ENCODE measurements at places on chromosomes 11 and 22.

GRCh38 chr11:115081972-115082371 is 403.6 kb downstream of the NXPE2 start:
- no peak for DNase-seq

DNA sequence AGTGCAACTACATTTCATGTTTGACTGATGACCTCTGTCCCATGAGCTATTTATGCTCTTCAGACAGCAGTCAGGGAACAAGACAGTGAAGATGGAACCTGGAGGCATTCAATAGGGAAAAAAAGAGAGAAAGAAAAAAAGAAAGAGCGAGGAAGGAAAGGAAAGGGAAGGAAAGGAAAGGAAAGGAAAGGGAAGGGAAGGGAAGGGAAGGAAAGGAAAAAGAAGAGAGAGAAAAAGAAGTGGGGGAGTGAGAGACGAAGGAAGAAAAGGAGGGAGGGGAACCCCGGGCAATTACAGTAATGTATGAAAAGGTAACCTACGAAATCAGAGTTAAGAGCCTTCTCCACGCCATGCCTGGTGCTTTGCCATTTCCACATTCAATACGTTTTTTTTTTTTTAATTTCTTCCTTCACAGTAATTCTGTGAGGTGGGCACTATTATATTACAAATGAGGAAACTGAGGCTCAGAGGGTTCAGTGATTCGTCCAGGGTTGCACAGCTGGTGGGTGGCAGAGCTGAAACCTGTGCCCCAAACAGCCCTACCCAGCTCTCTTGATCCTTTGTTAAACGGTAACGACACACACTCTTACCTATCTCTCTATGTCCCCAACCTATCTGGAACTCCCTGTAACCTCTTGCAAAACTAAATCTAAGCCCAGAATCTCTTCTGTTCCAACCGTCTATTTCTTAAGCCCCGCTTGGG is 39.3 kb downstream of the ETS1 start:
- DNase-seq = no peak

- no peak for DNase-seq
These were observed 73.0 kb upstream of the PHF21B start for GRCh38 chr22:45082795-45083194.

DNA sequence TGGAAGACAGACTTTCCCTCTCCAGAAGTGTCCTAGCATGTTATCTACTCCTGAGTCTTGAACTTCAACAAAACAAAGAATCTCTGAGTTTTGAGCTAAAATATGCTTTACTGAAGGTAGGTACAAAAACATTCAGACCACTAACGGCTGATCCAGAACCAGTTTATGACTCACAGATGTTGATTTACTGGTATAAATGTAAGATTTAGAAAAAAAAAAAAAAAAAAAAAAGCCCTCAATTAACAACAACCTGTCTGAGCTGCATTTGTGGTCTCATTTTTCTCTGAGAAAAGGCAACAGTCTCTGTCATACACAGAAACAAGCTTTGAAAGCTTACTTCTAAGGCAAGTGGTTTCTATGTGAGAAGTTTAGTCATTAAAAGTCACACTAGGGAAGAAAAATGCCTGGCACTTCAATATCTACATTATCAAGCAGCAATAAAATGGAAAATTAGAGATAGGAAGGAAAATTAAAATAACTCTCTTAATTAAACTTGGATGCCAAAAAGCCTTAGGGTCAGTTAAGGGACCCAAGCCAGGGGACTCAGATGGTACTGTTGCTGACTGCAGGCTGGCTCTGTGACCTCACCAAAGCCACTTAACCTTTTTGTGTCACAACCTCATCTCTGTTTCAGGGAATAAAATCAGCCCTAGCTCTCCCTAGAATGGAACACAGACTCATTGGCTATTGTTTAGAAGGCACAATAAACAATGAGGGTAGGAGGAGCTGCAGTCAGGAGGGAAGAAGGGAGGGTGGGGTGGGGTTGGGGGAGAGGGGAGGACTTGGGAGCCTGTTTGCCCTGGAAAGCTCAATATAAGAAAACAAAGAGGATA is 61.7 kb downstream of the ETS1 start:
- DNase-seq = no peak

DNA sequence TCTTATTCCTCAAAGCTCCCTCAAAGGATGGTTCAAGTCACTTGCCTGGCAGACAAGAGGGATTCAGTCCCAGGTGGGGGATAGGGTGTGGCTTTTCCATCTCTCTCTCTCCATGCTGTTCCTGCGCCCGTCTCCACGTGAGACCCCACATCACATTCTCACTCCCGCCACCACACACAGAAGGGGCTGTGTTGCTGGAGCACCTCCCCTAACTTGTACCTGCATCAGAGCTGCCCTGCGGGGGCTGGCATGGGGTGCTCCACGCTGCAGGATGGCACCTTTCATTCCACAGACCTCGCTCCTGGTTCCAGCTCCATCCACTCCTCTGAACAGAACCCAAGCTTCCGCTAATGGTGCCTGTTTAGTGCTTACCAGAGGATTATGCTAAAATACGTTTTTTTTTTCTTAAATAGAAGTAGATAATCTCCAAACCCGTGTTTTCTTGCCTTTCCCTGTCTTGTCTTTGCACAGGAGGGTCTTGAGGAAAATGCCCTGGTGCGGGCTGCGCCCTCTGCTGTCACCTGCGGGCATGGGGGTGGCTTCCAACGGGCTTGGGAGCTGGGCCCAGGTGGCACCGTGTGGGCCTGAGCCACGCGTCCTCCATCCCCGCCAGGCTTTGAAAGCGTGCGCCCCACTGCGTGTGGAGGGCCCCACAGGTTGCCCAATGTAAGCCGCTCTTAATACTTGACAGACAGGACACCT is 985.6 kb downstream of the BRD1 start:
- no peak for DNase-seq

- peak; percentile 53 for DNase-seq
These were observed 787 bp downstream of the SMDT1 start for GRCh38 chr22:42080287-42080686.

DNA sequence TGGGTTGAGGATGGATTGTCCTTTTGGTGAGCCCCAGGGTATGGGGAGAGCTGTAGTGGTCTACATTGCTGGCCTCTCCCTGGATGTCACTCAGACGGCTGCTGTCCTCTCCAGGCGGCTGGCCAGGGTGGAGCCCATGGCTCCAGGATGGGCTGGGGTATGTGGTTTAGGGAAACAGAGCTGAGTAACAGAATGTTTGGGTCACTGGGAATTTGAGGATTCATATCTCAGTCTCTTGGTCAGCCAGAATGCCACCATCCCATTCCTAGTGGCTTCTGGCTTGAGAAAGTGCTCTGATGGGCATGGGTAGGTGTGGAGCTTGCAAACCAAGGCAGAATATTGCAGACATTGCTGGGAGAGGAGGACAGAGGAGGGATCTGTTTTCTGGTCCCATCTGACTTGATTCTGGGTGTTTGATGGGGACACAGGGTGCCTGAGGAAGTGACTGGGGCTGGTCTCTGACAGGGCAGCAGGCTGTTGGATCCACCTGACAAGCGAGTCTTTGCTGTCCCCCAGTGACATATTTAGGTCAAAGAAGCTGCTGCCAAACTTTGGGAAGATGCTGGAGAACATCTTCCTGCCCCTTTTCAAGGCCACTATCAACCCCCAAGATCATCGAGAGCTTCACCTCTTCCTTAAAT is 41.4 kb downstream of the AMPD3 start:
- no peak for DNase-seq

GRCh38 chr11:26937386-26937785 is 56.5 kb upstream of the FIBIN start:
- no peak for DNase-seq

DNA sequence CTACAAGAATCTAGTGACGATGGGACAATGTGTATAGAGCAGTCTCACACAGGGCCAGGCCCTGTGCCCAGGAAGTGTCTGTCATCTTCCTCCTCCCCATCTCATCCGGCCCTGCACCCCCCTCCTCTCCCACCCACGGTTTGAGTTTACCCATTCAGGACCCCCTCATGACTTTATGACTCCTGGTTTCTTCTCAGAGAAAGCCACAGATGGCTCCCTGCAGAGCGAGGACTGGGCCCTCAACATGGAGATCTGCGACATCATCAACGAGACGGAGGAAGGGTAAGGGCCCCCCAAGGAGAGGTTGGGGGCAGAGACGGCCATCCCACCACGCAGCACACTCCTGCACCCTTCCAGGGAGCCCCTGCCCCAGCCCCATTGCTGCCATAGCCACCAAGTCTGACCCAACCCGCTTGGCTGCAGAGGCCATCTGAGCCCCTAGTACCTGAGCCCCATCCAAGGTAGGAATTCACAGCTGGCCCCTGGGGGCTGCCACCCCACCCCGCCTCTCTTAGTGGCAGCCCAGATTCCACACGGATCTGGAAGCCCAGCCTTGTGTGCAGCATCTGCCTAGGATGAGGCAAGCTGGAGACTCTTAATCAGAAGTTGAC is 18.1 kb downstream of the TOM1 start:
- no peak for DNase-seq

- DNase-seq = no peak
These were observed 9.6 kb upstream of the PTS start for GRCh38 chr11:112216561-112217105.

Data from Right ventricle myocardium superior (tissue), 1 donor.